Activated naive CD4-positive, alpha-beta T cell treated with anti-CD3 and anti-CD28 coated beads, Interleukin-2, amount 50 U/mL, for 72 hours (primary cell): ENCODE measurements at places on chromosomes 2 and 18. TPM values are rescaled to one million over a fixed set of nuclear protein-coding genes. Genes with fewer than 3 reads are reported as not detected.

DNA sequence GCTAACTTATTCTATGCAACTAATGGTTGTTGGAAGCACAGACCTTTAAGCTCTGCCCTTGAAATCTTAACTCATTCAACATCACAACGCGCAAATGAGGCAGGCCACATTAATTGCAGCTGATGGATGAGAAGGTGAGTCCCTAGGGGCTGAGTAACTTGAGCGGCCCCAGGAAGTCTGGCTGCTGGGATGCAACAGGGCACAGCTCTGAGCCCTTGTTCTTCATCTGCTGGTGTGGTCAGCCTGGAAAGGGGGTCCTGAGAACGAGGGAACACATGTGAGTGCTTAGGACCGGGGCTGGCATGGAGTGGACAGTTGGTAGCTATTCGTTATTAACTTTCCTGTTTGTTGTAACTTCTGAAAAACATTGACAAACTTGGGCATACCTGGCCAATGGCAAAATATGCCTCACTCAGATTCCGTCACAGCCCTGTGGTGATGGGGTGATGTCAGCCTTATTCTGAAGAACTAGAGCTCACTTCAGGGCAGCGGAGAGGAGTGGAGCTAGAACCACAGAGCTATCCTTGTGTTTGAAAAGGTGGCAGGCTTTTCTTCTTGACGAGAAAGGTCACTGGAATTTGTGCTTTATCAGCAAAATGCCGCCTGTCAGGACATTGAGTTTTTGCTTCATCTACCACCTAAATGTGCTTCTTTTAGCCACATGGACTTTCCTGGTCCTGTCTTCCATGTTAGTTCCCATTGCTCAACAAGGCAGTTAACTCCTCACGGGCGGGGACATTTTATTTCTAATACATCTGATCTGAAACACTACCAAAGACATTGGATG is 145.9 kb upstream of the FHL2 start:
- DNase-seq = no peak

LYPD6 gene
- total RNA-seq = not detected

PLCD4 gene
- total RNA-seq = 0.43 TPM

- no peak for DNase-seq
Measured at GRCh38 chr2:7665880-7666279, 748.7 kb downstream of the RNF144A start.

GRCh38 chr2:75498907-75499306 is 61.8 kb downstream of the EVA1A start:
- DNase-seq = no peak

TEX44 gene
- total RNA-seq = not detected

GRCh38 chr18:36186461-36187192 is 670 bp upstream of the MOCOS start:
- no peak for DNase-seq

- DNase-seq = no peak
Measured at GRCh38 chr2:238869-239268, 25.0 kb downstream of the SH3YL1 start.

DNA sequence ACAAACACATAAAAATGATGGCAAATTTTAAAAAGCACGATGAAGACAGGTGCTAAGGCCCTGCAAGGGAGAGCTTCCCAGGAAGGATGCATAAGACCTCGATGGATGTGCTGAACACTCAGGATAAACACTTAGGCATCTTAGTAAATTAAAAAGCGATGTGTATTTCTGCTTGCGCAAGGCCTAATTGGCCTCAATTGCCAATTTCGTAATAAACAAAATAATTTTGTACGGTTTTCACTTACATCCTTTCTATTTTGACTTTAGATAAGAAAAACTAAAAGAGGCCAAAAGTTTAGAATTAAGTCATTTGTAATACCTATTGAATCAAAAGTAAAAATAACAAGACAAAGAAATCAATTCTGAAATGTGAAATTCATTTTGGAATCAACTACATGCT is 189.1 kb downstream of the TCF4 start:
- no peak for DNase-seq

PROKR1 gene
- total RNA-seq = not detected

- DNase-seq = no peak
Measured at GRCh38 chr18:70554854-70555445, 266.1 kb downstream of the SOCS6 start.

DNA sequence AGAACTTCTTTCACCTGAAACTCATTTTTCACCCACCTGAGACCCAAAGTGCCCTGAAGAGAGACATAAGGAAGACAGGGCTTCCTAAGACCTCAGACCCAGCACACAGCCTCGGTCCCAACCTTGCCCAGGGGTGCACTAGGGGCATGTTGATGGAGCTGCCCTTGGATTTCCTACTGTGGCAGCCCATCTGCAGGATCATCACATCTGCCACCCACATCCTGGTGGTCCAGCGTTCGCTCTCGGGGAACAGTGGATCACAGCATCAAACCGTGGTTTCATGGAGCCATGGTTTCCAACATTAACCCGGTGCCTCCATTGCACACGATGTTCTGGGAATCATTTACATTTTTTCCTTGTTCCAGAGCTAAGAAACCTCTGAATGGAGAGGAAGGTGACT is 186.4 kb downstream of the TFCP2L1 start:
- DNase-seq = no peak

ALK gene
- total RNA-seq = not detected

CRYBA2 gene
- not detected for total RNA-seq

- no peak for DNase-seq
Measured at GRCh38 chr18:51091270-51091669, 61.3 kb downstream of the SMAD4 start.

CFC1 gene
- not detected for total RNA-seq

- DNase-seq = no peak
Measured at GRCh38 chr2:207283356-207283755, 117.6 kb upstream of the KLF7 start.

CAVIN2 gene
- not detected for total RNA-seq

- no peak for DNase-seq
Measured at GRCh38 chr2:115460008-115460407, 1017.6 kb downstream of the DPP10 start.

DNA sequence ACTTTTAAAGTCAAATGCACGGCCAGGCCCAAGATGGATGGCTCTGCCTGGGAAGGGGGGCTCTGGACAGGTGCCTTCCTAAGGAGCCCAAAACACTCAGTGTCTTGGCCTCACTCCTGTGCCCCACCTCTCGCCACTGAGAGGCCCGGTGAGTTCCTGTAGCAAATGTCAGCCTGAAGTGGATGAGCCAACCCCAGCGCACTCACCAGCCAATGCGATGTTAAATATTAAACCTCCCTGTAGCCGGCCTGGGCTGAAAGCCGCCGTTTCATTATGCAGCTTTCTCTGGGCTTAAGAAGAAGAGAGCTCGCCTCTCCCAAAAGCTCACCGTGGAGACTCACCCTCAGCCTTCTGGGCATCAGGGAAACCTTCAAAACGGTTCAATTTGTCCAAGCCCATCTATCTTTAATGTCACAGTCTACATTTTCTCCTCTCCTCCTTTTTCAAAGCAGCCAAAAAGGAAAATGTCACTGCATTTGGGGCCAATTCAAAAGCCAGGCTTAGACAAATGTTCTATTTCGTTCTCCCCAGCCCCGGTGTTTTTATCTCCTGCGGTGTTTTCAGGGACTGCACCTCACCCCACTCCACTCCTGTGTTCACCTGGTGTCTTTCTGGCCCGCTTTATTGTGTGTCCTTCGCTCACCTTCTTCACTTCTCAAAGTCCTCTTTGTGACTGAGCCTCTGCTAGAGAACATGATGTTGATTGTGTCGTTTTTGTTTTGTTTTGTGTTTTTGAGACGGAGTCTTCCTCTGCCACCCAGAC is 124.0 kb downstream of the NRP2 start:
- no peak for DNase-seq

DNA sequence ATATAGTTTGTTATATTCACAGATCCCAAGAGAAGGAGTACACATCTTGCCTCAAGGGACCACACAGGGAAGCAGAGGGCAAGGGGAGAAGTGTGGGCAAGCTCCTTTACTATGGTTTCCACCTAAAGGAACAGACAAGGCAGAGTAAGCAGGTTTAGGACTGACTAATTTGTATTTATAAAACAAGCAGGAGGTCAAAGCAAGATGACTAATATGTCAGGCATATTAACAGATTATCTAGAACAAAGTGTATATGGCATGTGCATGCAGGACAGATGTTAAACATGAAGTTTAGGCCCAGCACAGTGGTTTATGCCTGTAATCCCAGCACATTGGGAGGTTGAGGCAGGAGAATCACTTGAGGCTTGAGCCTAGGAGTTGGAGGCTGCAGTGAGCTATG is 3.7 kb upstream of the LRP2 start:
- DNase-seq = no peak

DNA sequence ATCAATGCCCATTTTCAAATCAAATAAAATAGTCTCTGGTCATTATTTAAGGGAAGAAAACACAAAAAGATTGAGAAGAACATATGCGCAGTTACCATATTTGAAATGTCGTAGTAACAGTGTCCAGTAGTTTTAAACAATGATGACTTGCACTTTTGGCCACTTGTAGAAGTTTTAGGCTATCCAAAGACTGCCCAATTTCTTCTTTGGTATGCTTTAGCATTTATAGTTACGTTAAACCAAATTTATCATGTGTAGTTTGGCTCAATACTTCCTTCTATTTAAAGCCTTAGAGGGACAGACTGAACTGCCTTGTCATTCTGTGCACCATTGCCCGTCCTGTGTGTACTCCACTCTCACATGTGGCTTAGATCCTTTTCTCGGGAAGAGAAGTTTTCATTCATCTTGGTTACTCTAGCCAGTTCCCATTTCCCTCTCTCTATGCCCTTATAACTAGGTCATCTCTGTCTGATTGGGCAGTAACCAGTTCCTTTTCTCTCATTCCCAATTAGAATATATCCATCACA is 84.8 kb upstream of the TTN start:
- DNase-seq = no peak

LIMS3 gene
- total RNA-seq = 0.57 TPM

SLC9A2 gene
- 0.25 TPM for total RNA-seq

HOXD13 gene
- total RNA-seq = not detected

DNA sequence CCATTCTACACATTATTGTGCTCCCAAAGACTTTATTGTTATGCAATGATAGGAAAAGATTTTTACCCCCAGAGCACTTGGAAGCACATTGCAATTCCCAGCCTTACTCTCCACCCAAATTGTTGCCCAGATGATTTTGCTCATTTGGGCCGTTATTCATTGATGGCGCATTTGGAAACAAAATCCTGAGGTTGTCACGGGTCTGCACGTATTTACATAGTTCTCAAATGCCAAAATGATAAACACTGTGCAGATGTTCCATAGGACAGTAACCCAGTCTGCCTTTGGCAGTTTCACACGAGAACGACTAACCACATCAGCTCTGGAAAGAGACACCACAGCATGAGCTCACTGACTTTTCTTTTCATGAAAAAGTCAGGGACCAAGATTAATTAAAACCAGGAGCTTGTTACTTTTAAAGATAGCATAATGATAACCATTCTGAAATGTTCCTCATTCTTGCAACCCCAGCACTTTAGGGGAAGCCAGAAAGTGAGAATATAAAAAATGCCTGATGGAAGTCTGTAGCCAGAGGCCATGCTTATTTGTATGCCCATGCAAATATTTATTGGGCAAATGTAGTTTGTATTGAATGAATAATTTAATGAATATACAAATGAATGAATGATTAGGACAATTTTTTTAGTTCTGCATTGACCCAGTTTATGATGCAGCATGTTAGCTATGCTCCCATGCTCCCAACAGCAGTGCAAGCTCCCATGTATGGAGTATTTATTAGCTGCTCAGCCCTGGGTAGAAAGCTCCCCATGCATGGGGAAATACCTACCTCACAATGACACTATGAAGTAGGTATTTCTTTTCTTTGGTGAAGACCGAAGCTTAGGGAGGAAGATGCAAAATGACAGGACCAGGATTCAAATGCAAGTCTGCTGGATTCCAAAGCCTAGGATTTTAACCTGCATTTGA is 84.6 kb downstream of the MAIP1 start:
- DNase-seq = no peak

GRCh38 chr2:17355608-17356329 is 162.5 kb downstream of the RAD51AP2 start:
- no peak for DNase-seq

- DNase-seq = no peak
Measured at GRCh38 chr18:75227535-75228296, 17.1 kb downstream of the TSHZ1 start.

DNA sequence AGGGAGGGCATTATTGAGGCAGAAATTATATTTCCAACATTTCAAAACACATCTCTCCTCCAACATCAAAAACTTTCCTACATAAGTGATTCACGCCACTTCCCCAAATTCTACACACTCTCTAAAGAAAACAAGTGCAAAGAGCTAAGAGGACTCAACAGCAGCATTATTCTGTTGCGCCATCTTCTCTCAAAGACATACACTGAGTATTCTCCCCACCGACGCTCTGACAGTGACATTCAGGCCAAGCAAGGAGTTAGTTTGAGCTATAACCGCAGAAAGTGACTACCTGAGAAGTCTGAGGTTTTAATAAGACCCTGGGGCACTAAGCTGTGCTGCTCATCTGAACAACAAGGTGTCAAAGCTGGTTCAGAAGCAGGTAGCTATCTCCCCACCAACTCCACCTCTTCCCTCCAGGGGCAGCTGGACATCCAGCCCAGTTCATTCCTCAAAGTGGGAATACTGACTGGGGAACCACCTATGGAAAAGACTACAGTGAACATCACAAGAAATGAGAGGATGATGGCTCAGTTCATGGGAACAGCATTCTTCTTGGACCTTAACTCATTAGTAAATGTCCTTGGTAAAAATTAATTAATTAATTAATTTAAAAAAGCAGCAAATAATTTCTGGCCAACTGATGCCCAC is 309.5 kb upstream of the CCDC68 start:
- DNase-seq = no peak

GRCh38 chr2:128560718-128561117 is 242.1 kb upstream of the HS6ST1 start:
- no peak for DNase-seq

DNA sequence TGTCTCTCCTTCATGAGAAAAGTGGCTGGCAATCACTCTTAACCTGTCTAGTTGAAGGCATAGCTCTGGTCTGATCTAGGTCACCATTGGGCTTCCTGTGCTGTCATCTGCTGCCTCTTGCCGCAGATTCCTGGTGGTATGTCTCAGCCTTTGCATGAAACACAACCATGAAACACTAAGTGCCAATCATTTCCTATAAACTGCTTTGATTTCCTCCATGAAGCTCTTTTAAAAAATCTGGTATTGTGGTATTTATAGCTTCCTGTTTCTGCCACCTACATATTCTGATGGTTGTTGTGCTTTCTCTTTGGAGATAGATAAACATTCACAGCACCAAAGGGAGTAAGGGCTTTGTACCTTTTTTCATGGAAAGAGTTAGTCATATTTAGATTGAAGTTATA is 120.0 kb upstream of the EPC2 start:
- DNase-seq = peak; percentile 69

DNA sequence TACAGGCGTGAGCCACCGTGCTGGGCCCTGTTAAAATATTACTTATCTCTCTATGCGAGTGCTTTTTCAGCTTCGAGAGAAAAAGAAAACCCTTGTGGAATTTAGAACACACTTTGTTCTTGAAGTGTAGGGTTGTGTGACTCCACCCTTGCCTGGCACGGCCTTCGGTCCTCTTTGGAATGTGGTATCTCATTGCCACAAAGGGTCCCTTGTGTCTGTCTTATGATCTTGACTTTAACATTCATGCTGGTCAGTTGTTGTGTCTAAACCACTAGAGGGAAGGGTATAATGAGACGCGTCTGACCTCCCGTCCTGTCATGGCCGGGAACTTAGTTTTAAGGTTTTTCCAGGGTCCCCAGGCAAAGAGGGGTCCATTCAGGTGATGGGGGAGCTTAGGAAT is 246.4 kb downstream of the VAPA start:
- no peak for DNase-seq

LCT gene
- total RNA-seq = 0.11 TPM
